Common myeloid progenitor, CD34-positive (primary cell): ENCODE measurements at places on chromosomes 2 and 18.

DNA sequence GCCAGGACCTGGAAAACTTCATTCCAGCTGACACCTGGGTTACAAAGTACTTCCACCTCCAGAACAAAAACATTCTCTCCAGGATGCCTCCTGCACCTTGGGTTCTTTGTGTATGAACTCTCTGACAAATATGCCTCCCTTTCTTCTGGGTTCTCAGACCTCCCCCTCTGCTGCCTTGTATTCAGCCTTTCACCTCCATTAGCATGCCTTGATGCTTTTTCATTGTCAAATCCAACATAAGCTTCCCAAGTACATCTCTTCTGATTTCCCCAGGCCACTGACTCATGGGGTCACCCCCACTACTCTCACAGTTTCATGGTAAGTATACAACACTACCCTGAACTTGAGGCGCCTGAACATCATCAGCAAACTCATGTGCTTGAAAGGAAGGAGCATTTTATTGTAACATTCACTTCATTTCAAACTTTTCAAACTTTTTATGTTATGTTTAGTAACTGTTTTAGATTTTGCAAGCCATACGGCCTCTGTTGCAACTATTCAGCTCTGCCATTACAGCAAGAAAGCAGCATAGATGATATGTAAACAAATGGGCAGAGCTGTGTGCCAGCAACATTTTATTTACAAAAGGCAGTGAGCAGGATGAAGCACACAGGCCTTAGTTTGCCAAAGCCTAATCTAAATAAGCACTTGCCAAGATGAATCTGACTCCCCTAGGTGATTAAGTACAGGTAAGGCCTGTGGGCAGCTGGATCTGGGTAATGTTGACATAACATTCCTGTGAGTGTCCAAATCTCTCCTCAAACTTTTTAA lies 32.5 kb upstream of the MRPS9 start:
- H3K4me1 ChIP-seq: no peaks in the 10 kb centered on the region
- H3K27me3 ChIP-seq: no peaks in the 10 kb centered on the region
- no peak overlapping the region for H3K27ac ChIP-seq
- H3K36me3 ChIP-seq: no peaks in the 10 kb centered on the region
- no peak for DNase-seq
- H3K4me3 ChIP-seq: no peak overlapping the region

- H3K27me3 ChIP-seq: no peaks in the 10 kb centered on the region
- H3K4me1 ChIP-seq: peaks cover 18% of the 10 kb centered on the region
- H3K27ac ChIP-seq: no peak overlapping the region
- no peak overlapping the region for H3K4me3 ChIP-seq
- peaks cover 6% of the 10 kb centered on the region for H3K36me3 ChIP-seq
These were observed 73.8 kb downstream of the KLF7 start for GRCh38 chr2:207091928-207092327.

DNA sequence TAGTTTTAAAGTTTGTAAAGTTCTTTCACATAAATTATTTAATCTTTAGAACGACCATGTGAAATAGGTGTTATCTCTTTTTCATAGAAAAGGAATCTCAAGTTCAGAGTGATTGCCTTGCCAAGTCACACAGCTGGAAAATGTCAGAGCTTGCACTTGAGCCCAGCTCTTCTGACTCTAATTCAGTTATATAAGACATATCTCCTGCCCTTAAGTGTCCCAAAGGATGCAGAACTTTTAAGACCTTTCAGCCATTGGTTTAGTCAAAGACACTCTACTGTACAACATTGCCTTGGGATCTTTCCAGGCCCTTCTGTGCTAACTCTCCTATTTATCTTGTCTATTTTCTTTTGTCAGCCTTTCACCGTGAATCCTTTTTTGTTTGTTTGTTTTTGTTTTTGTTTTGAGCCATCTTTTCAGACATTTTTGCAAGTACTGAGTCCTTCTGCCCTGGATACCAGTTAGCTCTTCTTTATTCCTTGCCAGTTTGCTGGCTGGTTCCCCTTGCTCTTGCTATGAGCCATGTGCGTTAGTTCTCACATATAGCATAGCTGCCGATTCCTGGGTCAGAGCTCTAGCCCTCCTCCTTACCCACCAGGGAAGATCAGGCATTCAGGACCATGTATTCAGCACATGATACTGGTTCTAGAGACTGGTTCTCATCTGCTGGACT lies 160.0 kb upstream of the MYO3B start:
- no peaks in the 10 kb centered on the region for H3K27me3 ChIP-seq
- H3K27ac ChIP-seq: no peak overlapping the region
- DNase-seq: no peak
- no peaks in the 10 kb centered on the region for H3K4me1 ChIP-seq
- peaks cover 2% of the 10 kb centered on the region for H3K36me3 ChIP-seq

DNA sequence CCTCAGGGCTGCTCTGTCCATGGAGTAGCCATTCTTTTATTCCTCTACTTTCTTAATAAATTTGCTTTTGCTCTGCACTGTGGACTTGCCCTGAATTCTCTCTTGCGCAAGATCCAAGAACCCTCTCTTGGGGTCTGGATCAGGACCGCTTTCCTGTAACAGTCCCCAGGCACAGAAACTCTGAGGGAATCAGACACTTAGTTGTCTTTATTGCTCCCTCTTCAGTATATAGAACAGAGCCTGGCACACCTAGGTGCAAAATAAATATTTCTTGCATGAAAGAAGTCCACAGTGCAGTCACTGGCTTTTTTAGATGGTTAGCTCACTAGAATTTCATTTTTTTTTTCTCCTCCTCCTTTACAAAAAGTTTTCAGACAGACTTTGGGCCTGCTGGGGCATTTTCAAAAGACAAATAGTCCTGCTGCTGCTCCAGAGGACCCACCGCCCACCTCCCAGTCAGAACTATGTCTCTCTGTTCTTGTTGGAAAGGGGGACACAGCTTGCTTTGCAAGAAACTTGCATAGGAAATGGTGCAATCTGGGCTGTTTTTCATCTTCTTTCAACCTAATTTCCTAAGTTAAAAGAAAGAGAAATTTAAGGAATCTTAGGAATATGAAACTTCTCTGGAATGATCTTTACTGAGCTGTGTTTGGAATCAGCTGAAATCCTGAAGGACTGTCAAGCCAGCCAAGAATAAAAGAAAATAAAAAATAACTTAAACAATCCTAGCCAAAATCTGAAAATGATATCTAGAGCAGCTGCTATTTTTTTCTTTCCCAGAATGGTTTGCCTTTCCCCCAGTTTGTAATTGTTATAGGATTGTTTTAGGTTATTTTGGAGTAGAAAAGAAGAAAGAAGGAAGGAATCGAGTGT lies 31.7 kb upstream of the MAP4K3 start:
- no peak for DNase-seq
- H3K27me3 ChIP-seq: no peaks in the 10 kb centered on the region

GRCh38 chr2:127514485-127514884 lies 11.8 kb downstream of the IWS1 start:
- H3K27me3 ChIP-seq: no peaks in the 10 kb centered on the region
- no peak overlapping the region for H3K4me3 ChIP-seq
- peaks cover 48% of the 10 kb centered on the region for H3K36me3 ChIP-seq
- H3K27ac ChIP-seq: no peak overlapping the region

- H3K36me3 ChIP-seq: no peaks in the 10 kb centered on the region
- no peaks in the 10 kb centered on the region for H3K27me3 ChIP-seq
- H3K4me3 ChIP-seq: no peak overlapping the region
- no peak overlapping the region for H3K27ac ChIP-seq
- H3K4me1 ChIP-seq: no peaks in the 10 kb centered on the region
These were observed 18.7 kb upstream of the FTCDNL1 start for GRCh38 chr2:199869653-199870052.

DNA sequence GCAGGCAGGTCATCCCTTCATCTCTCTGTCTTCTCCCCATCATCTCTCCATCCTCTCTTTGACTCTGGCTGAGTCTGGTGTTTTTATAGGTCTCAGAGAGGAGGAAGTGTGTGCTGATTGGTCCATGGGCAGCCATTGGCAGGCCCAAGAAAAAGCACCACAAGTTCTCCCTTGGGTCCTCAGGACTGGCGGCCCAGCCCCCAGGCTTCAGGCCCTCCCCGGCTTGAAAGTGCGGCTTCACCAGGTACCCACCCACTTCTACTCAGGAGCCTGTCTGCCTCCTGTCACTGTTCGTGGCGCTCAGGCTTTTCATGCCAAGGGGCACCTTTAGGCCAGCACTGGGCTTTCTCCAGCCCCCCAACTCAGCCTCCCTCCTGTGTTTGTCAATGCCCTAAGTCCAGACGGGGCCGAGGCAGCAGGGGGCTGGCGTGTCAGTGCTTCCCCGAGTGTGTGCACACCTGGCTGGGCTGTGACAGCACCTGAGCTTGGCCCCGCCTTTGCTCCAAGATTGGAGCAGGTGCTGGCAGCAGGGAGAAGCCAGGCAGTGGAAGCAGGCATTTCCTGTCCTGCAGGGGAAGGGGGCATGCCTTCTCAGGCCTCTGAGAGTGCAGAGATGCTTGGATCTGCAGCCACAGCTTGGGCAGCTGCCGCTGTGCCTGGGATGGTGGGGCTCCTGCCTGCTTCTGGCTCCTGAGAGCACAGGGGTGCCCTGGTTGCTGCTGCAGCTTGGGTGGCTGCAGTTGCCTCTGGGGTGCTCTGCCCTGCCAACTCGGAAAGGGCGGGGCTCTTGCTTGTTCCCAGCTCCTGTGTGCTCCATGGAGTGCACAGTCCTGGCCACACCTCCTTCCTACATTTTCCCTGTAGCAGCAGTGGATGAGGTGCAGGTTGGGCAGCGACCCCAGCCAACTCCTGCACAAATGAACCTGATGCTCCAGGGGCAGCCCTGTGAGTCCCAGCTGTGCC lies 34.1 kb downstream of the FBXO48 start:
- no peaks in the 10 kb centered on the region for H3K36me3 ChIP-seq
- H3K4me1 ChIP-seq: peaks cover 3% of the 10 kb centered on the region
- no peak for DNase-seq
- H3K4me3 ChIP-seq: no peak overlapping the region
